ENCODE measurements at places on chromosomes 7 and 10. TPM values are rescaled to one million over a fixed set of nuclear protein-coding genes. Genes with fewer than 3 reads are reported as not detected.
A peak's percentile ranks its signal among the peaks of the same experiment; 100 is the strongest.

The RNF148 gene
- 4.7 TPM for total RNA-seq

DNA sequence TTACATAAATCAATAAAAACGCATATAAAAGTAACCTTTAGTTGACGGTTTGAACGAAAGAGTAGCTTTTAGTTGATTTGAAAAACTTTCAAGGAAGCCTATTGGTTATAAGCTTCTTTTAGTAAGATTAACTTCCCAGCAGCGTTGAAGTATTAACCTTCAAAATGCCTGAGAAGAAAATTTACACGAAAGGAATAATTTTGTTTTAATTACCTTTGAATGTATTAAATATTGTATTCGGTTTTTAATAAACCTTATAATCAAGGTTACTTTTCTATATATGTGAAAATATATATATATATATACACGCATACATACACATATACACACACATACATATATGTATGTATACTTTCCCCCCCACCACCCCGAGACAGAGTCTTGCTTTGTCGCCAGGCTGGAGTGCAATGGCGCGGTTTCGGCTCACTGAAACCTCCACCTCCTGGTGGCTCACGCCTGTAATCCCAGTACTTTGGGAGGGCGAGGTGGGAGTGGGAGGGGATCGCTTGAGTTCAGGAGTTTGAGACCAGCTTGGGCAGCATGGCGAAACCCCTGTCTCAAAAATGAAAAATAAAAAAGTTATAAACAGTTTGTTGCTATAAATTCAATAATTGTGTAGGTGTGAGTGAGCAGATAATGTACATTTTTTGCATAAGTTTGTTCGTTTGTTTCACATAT, 57.6 kb upstream of the EZH2 start:
- H3K36me3 ChIP-seq, result no peaks in the 10 kb centered on the region
- no peaks in the 10 kb centered on the region for H3K27me3 ChIP-seq
- H3K4me1 ChIP-seq, result no peaks in the 10 kb centered on the region
- peak overlapping the region; percentile 90 for H3K27ac ChIP-seq

GRCh38 chr7:32091608-32092210, 21.5 kb upstream of the PDE1C start:
- H3K36me3 ChIP-seq, result no peaks in the 10 kb centered on the region
- no peak for DNase-seq
- no peaks in the 10 kb centered on the region for H3K27me3 ChIP-seq
- H3K27ac ChIP-seq, result no peak overlapping the region
- H3K4me1 ChIP-seq, result no peaks in the 10 kb centered on the region

The VPS37D gene
- total RNA-seq, result not detected

The AKR1D1 gene
- not detected for total RNA-seq

The PNLIPRP2 gene
- not detected for total RNA-seq

DNA sequence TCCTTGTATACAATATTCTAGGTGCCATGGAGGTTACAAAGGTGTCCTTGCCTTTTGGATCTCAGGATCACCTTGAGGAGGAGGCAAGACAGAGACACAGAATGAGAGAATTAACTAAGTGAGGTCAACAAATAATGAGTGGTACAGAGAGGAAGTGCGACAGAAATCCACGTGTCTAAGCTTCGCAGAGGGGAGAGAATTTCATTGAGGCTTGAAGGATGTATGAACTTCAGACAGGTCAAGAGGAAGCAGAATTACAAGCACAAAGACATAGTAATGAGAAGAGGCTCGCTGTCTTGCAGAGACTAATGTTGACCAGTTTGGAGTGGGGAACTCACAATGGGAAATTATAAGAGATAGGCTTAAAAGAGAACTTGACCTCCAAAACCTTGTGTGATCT, 308.7 kb downstream of the FRMD4A start:
- no peak for DNase-seq
- H3K4me3 ChIP-seq, result no peak overlapping the region
- no peaks in the 10 kb centered on the region for H3K27me3 ChIP-seq
- H3K4me1 ChIP-seq, result no peaks in the 10 kb centered on the region

DNA sequence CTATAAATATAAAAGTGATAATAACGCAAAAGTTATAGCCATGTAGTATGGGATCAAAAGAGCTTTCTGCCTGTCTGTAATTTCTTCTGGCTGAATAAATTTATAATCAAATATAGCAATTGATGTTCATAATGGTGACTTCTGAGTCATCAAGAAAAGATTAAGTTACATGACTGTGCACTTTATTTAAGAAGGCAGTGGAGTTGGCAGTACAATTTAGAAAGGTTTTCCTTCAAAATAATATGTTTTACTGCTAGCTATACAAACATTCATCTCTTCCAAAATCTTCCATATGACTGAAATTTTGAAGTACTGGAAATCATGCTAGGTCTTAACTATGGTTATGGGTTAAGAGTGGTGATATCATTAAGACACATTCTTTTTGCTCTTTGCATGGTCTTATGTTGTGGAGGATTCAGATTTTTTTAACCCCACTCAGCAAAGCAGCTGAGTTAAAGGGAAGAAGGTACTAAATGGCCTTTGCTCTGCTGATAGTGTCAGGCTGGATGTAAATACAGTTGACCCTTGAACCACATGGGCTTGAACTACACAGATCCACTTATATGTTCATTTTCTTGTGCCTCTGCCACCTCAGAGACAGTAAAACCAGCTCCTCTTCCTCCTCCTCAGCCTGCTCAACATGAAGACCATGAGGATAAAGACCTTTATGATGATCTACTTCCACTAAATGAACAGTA, 323.6 kb downstream of the BBS9 start:
- H3K27ac ChIP-seq, result no peak overlapping the region
- H3K4me1 ChIP-seq, result no peaks in the 10 kb centered on the region
- no peak for DNase-seq
- H3K36me3 ChIP-seq, result no peaks in the 10 kb centered on the region

GRCh38 chr10:316390-316789, 181.1 kb downstream of the ZMYND11 start:
- H3K27me3 ChIP-seq, result no peaks in the 10 kb centered on the region
- DNase-seq, result no peak

The HECW1 gene
- not detected for total RNA-seq

- H3K36me3 ChIP-seq, result no peaks in the 10 kb centered on the region
- H3K4me1 ChIP-seq, result peaks cover 4% of the 10 kb centered on the region
- DNase-seq, result no peak
- H3K27me3 ChIP-seq, result no peaks in the 10 kb centered on the region
- no peak overlapping the region for H3K27ac ChIP-seq
- no peak overlapping the region for H3K4me3 ChIP-seq
Observed at GRCh38 chr10:103632247-103632642, 138.7 kb downstream of the NEURL1 start.

Data from uterus (tissue), 4 donors.